Activated CD8-positive, alpha-beta memory T cell treated with anti-CD3 and anti-CD28 coated beads, Interleukin-2, amount 50 U/mL, for 48 hours (primary cell): ENCODE measurements at places on chromosomes 12 and 14.

GRCh38 chr14:20618271-20618749 is 23.2 kb downstream of the OR6S1 start:
- no peak for DNase-seq

DNA sequence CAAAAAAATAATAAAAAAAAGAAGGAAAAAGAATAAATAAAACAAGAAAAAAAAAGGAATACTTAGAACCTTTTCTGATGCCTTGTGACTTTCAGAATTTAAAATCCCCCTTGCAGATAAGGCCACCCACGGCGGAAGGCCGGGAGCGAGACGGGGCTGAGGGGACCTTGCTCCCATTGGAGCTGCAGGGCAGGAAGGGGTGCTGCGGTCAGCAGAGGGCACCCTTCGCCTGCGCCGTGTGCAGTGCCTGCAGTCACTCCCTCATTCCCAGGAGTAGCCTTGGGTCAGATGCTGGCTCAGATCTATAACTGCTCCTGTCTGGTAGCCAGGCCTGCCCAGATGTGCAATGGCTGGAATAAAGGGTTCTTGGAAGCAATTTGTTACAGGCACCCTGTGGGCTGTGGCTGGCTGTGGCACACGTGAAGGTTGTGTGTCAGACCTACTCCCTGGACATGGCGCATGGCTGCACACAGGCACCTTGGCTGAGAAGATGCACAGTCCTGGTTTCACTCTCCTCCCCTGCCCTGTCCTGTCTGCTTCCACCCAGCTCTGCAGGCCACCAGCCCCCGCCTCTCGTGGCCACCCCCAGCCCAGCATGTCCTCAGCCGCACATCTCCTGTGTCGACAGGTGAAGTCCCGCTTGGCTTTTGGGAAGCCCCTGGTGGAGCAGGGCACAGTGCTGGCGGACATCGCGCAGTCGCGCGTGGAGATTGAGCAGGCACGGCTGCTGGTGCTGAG is 13.4 kb upstream of the ALDH2 start:
- DNase-seq: no peak

DNA sequence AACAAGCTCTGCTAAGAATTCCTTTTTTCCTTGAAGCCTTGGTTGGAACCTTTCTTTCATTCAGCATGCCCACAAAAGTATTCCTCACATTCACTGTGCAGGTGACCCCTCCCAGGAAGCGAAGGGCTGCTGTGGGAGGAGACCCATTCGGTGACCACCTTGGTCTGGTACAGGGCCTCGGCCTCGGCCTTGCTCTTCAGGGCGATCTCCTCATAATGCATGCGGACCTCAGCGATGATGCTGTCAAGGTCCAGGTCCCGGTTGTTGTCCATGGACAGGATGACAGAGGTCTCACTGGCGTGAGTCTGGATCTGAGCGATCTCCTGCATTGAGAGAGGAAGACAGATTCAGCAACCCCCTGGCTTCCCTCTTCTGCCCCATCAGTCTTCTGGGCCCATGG is 3.1 kb downstream of the KRT74 start:
- no peak for DNase-seq

- no peak for DNase-seq
These were observed 12.9 kb downstream of the TTC9 start for GRCh38 chr14:70654632-70655031.

GRCh38 chr14:56569174-56569573 is 10.4 kb upstream of the TMEM260 start:
- DNase-seq: no peak

DNA sequence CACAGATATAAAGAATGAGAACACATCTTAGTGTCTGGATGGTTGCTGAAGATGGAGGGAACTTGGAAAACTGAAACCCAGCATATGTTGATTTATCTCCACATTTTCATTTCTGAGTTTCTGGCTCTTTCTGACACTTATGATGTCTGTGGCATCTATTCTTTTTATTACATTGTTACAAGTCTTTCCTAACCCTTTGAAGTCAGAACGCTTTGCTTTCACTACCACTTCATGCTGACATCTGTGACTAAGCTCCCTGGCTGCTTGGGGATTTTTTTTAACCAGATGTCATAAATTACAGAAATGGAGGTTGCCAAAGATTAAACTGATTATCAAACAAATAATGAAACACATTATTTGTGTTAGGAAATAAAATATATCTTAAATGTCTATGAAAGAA is 188.7 kb downstream of the KITLG start:
- no peak for DNase-seq
